ENCODE measurements at places on chromosomes 1 and 21. TPM values are rescaled to one million over a fixed set of nuclear protein-coding genes. Genes with fewer than 3 reads are reported as not detected.

DNA sequence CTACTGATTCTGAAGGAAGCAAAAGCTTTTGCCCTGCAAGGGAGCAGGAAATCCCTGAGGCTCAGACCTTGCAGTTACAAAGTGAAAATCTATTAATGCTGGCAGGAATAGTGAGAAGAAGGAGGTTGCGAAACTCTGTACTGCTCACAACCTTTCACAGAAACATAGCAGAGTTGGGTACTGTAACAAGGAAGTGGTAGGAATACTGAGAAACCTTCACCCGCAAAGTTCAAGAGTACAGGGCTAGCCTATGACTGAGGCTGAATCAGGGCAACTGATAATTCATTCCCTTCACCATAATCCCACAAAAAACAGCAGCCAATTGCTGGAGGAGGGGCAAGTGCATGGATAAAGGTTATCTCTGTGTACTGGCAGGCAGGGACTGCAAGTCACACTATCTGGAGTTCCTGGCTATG lies 23.9 kb upstream of the KCTD3 start:
- no peaks in the 10 kb centered on the region for H3K36me3 ChIP-seq
- no peak for DNase-seq
- H3K4me3 ChIP-seq: no peak overlapping the region
- H3K4me1 ChIP-seq: no peaks in the 10 kb centered on the region

GRCh38 chr1:15117671-15118325 lies 35.7 kb upstream of the TMEM51 start:
- H3K27ac ChIP-seq: no peak overlapping the region
- no peak for DNase-seq
- no peaks in the 10 kb centered on the region for H3K4me1 ChIP-seq
- H3K27me3 ChIP-seq: peaks cover 9% of the 10 kb centered on the region
- H3K36me3 ChIP-seq: no peaks in the 10 kb centered on the region

DNA sequence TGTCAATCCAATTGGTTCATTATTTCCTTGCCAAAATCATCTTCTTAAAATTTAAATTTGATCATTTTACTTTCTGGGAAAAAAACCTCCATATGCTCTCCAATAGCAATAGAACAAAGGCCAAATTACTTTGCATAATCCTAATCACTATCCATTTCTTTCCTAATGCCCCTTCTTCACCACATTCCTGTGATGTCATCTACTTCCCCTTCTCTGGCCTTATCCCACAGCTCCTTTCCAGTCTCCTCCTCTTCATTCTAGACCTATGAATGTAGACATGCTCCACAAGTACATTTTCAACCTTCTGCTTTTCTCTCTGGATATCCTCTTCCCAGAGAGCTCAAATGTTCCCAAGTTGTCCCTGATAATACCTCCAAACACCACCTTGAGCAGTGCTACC lies 216.6 kb downstream of the MRPL39 start:
- H3K4me3 ChIP-seq: no peak overlapping the region
- no peak for DNase-seq
- peaks cover 6% of the 10 kb centered on the region for H3K27me3 ChIP-seq
- H3K4me1 ChIP-seq: peaks cover 11% of the 10 kb centered on the region
- peaks cover 9% of the 10 kb centered on the region for H3K36me3 ChIP-seq
- H3K27ac ChIP-seq: no peak overlapping the region

GRCh38 chr1:112177314-112177713 lies 187.8 kb upstream of the KCND3 start:
- peaks cover 17% of the 10 kb centered on the region for H3K27me3 ChIP-seq
- H3K36me3 ChIP-seq: no peaks in the 10 kb centered on the region
- no peak overlapping the region for H3K27ac ChIP-seq
- no peak for DNase-seq
- H3K4me1 ChIP-seq: no peaks in the 10 kb centered on the region

DNA sequence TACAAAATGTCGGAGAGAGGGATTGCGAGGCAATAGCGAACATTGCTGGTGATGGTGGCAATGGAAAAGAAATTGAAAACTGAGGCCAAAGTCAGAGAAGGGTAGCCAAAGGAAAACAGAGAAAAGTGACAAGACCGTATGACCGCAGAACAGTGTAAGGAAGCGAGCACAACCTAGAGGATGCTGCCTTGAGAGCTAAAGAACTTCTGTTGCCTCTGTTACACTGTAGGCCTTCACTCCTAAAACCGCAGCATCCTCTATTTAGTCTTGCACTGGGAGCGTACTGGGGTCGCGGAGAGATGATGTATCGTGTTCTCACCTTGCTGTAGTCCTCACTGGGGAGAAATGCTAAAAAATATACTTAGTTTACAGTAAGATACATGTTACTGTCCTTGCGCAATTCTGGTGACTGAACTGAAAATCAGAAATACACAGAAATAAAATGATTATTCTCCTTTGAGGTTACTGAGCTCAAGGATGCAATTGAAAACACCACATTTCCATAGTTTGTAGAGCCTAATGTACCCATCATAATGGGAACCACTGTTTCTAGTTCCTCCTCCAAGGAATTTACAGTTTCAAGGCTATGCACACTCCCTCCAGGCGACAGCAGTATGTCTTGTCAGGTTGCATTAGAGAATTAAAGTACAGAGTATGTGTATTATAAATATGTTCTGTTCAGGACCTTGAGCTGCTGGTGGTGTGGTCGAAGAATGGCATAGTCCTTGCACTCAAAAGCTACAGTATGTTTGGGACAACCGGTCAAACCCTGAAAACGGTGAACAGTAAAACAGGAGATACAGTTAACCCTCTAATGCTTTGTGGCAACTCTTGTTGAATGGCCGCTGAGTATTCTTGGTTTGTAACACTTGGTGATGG lies 1.3 kb downstream of the NEK7 start:
- H3K27me3 ChIP-seq: no peaks in the 10 kb centered on the region
- DNase-seq: no peak
- peaks cover 38% of the 10 kb centered on the region for H3K4me1 ChIP-seq
- H3K4me3 ChIP-seq: peak overlapping the region; percentile 97
- H3K27ac ChIP-seq: peak overlapping the region; percentile 97

- peaks cover 41% of the 10 kb centered on the region for H3K4me1 ChIP-seq
- no peaks in the 10 kb centered on the region for H3K36me3 ChIP-seq
- H3K27me3 ChIP-seq: no peaks in the 10 kb centered on the region
- DNase-seq: no peak
- no peak overlapping the region for H3K27ac ChIP-seq
Observed at GRCh38 chr1:53409233-53409632, 50.0 kb upstream of the DMRTB1 start.

- H3K4me3 ChIP-seq: no peak overlapping the region
- no peaks in the 10 kb centered on the region for H3K4me1 ChIP-seq
- H3K27ac ChIP-seq: no peak overlapping the region
- DNase-seq: no peak
Observed at GRCh38 chr1:168279253-168279652, 1.4 kb upstream of the TBX19 start.

GRCh38 chr1:220887202-220887519 lies 7.9 kb downstream of the HLX start:
- peaks cover 94% of the 10 kb centered on the region for H3K27me3 ChIP-seq
- no peak overlapping the region for H3K27ac ChIP-seq
- DNase-seq: no peak

DNA sequence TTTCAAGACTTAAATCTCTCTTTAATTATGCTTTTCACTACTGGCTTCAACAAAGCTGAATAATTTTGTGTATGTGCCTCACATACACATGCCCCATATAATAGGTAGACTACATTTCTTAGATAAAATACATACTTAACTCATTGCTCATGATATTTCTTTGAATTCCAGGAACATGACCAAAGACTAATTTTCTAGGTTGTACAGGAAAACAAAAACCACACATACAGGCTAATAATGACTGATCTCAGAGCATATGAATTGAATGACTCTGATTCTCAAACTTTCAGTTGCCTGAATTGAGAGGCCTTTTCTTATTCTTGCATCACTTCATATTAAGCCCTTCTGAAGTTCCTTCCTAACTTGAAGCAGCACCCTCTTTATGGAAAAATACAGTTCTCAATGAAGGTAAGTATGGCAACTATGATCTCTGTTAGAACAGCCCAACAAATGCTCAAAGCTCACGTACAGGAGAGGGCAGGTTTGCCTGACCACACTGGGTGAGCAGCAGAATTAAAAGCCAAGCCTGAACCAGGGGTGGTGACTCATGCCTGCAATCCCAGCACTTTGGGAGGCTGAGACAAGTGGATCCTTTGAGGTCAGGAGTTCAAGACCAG lies 22.6 kb upstream of the UAP1 start:
- H3K4me1 ChIP-seq: peaks cover 5% of the 10 kb centered on the region
- DNase-seq: no peak
- H3K36me3 ChIP-seq: peaks cover 4% of the 10 kb centered on the region
- H3K27me3 ChIP-seq: no peaks in the 10 kb centered on the region

GRCh38 chr1:235775246-235775860 lies 91.4 kb downstream of the LYST start:
- no peaks in the 10 kb centered on the region for H3K27me3 ChIP-seq
- peaks cover 30% of the 10 kb centered on the region for H3K36me3 ChIP-seq
- DNase-seq: no peak

- no peak for DNase-seq
- H3K4me1 ChIP-seq: peaks cover 14% of the 10 kb centered on the region
- H3K36me3 ChIP-seq: peaks cover 10% of the 10 kb centered on the region
- no peak overlapping the region for H3K4me3 ChIP-seq
- no peak overlapping the region for H3K27ac ChIP-seq
Observed at GRCh38 chr1:185696422-185697150, 37.6 kb upstream of the HMCN1 start.

- peaks cover 28% of the 10 kb centered on the region for H3K4me1 ChIP-seq
- peak overlapping the region; percentile 86 for H3K4me3 ChIP-seq
- no peak for DNase-seq
- H3K27me3 ChIP-seq: no peaks in the 10 kb centered on the region
Observed at GRCh38 chr1:9128166-9128519, 759 bp downstream of the GPR157 start.

DNA sequence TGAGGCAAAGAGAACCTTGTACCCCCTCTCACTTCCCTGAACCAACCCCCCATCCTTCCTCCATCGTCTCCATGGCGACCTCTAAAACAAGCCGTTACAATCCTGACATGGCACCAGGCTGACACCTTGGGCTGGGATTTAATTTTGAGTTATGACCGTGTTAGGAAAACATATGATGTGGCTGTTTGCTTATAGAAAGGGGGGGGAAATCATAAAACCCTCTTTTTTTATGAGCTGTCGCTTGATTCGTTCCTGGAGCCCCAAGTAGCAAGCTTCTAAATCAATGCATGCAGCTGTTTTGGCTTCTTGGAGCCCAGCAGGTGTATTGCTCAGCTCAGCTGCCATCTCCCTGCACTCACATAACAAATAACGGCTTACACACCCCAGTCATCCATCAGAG lies 301.2 kb upstream of the SPAG17 start:
- H3K36me3 ChIP-seq: no peaks in the 10 kb centered on the region
- H3K4me1 ChIP-seq: no peaks in the 10 kb centered on the region
- H3K27ac ChIP-seq: no peak overlapping the region
- DNase-seq: no peak
- no peak overlapping the region for H3K4me3 ChIP-seq

DNA sequence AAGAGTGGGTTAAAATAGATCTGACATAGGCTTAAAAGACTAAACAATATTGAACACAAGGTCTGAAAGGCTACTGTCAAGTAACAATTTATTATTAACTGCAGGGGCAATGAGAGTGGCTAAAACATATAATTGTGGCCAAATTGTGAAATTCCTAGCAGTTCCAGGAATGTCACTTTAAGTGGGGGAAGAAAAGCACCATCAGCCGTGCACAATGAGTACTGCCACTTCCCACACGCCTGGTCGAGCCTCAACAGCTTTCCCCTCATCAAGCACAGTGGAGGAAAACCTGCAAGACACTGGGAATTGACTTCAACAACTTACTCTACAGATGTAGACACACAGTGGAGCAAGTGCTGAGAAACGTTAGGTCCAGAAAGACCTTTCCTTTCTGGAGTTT lies 16.4 kb downstream of the TFB2M start:
- no peak overlapping the region for H3K4me3 ChIP-seq
- H3K27ac ChIP-seq: no peak overlapping the region
- peaks cover 16% of the 10 kb centered on the region for H3K36me3 ChIP-seq
- no peaks in the 10 kb centered on the region for H3K27me3 ChIP-seq

- no peak overlapping the region for H3K4me3 ChIP-seq
- no peak for DNase-seq
- H3K27ac ChIP-seq: no peak overlapping the region
- no peaks in the 10 kb centered on the region for H3K4me1 ChIP-seq
Observed at GRCh38 chr1:227043755-227044154, 103.7 kb downstream of the COQ8A start.

GRCh38 chr21:46157396-46157986 lies 2.1 kb upstream of the FTCD start:
- H3K27me3 ChIP-seq: no peaks in the 10 kb centered on the region
- DNase-seq: no peak
- H3K4me3 ChIP-seq: no peak overlapping the region

DNA sequence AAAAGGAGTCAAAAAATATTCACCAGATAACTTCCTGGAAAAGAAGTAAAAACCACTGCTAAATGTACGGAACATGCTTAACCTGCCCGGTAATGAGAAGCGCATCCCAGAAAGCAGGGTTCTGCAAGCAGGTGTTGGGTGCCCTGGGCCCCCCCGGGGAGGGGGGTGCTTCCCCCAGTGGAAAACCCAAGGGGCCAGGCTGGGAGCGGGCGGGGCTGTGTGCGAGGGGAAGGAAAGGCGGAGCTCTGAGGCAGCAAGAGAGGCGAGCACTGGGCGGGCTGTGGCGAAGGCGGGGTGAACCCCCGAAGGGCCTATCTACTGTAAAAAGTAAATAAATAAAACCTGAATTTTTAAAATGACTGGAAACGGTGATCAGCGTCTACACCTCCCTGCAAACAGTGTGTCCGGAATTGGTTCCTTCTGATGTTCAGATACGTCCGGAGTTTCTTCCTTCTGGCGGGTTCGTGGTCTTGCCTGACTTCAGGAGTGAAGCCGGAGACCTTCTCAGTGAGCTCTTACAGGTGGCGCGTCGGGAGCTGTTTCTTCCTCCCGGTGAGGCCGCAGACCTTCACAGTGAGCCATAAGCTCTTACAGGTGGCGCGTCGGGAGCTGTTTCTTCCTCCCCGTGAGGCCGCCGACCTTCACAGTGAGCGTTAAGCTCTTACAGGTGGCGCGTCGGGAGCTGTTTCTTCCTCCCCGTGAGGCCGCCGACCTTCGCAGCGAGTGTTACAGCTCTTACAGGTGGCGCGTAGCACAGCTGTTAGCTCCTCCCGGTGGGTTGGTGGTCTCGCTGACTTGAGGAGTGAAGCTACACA lies 13.4 kb downstream of the FTCD start:
- H3K27ac ChIP-seq: no peak overlapping the region
- no peaks in the 10 kb centered on the region for H3K27me3 ChIP-seq
- DNase-seq: no peak
- no peak overlapping the region for H3K4me3 ChIP-seq

GRCh38 chr21:29236201-29236600 lies 62.5 kb upstream of the BACH1 start:
- H3K36me3 ChIP-seq: no peaks in the 10 kb centered on the region
- no peak for DNase-seq
- no peak overlapping the region for H3K4me3 ChIP-seq
- peaks cover 1% of the 10 kb centered on the region for H3K27me3 ChIP-seq
- peaks cover 39% of the 10 kb centered on the region for H3K4me1 ChIP-seq

The TLCD4 gene
- 0.60 TPM for total RNA-seq

The DENND2C gene
- 0.91 TPM for total RNA-seq

The GNG12 gene
- 0.60 TPM for total RNA-seq

The S100A1 gene
- not detected for total RNA-seq

The HHAT gene
- 2.3 TPM for total RNA-seq

The MEX3A gene
- total RNA-seq: 0.35 TPM

The LENEP gene
- not detected for total RNA-seq

The C21orf91 gene
- total RNA-seq: 36.5 TPM

The RPTN gene
- total RNA-seq: not detected

The VTCN1 gene
- total RNA-seq: not detected

The LMX1A gene
- total RNA-seq: not detected

The PKLR gene
- not detected for total RNA-seq

The TCHHL1 gene
- not detected for total RNA-seq
